ENCODE measurements at places on chromosomes 3 and 15.

DNA sequence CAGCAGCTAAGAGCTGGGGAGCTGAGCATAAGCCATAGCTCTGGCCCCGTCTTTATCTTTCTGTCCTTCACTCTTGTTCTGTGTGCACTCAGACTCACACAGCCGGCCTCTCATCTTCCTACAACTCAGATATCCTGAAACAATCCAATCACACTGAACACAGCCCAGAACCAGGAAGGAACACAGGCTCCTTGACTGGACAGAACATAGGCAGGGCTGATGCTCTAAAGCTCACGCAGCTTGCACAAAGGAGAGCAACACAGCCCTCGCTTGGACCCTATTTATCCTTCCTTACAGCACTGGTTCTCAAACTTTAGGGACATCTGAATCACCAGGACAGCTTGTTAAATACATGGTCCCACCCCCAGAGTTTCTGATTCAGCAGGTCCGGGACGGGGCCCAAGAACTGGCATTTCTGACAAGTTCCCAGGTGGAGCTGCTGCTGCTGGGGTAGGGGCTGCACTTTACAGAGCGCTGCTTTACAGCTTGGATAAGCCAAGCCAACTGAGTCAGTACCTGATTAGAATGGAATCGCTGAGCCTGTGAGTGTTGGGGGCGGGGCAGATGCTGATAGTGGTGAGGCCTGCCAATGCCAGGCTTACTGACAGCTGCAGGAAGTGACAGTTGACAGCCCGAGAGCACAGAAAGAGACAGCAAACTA is 65.1 kb downstream of the MRPL46 start:
- no peak for DNase-seq

- DNase-seq, result peak; percentile 32
These were observed 184.1 kb downstream of the ADAMTSL3 start for GRCh38 chr15:83837945-83838571.

DNA sequence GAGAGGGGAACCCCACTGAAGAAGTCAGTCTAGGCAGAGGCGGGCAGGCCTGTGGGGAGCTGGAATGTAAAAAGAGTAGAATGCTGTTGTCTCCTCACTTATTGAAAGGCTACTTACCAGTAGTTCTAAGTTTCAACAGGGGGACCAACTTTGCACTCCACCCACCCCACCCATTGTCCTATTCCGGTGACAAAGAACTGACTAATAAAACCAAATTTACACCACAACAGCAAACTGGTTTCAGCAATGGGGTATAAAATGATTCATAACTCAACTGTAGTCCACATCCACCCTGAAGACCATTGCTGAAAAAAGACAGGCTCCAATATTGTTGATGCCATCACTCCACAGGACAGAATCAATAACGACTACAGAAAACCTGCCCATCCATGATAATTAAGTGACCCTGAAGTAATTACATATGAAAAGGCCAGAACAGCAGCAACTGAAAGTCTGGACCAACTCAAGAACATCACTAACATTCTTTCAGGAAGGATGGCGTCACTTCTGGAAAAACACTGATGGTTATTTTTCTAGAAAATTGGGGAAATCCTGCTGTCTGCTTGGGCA is 80.2 kb downstream of the ABI3BP start:
- no peak for DNase-seq

DNA sequence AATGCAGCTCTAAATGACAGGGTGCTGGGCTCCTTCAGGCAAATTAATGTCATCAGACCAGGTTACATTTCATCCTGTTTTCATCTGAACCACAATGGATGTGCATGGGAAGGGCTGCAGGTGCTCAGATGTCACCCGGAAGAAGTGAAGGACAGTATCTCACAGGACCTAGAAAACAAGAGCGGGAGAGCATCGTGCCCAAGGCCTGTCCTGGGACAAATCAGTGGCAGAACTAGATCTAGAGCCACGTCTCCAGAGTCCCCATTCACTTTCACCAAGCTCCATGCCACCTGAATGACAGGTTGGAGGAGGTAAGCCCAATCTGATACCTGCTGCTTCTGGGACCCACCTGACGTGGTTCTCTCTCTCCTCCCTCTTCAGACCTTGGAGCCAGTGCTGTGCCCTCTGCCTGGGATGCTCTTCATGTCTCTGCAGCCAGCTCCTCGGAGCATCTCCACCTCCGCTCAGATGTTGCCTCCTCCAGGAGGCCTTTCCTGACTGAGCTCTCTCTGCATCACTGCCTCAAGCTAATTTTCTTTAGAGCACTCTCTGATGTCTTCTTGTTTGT is 77.3 kb downstream of the CPN2 start:
- DNase-seq, result no peak

GRCh38 chr3:159765030-159765859 is 223.4 kb upstream of the IL12A start:
- DNase-seq, result peak; percentile 100

- no peak for DNase-seq
These were observed 189.4 kb downstream of the WNT5A start for GRCh38 chr3:55297706-55298105.

DNA sequence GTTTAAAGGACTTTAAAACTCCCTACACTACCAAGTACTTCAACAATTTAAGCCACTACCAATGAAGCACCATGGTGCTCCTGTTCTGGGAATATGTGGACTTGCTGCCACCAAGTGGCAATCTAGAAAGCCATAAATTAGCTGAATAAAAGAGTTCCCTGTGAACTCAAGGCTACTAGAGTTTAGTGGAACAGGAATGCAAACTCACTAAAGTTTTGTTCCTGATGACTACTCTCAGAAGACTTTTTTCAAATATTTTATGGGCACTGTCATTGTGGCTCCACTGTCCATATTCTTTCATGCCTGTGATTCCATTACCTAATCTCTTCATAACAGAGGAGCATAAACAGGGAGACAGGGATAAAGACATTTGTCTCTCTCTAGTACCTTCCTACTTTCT is 63.9 kb downstream of the TMCC1 start:
- DNase-seq, result peak; percentile 96

- peak; percentile 52 for DNase-seq
These were observed 423.6 kb downstream of the OTOL1 start for GRCh38 chr3:161920196-161920595.

GRCh38 chr3:152213203-152213602 is 55.5 kb upstream of the MBNL1 start:
- no peak for DNase-seq

DNA sequence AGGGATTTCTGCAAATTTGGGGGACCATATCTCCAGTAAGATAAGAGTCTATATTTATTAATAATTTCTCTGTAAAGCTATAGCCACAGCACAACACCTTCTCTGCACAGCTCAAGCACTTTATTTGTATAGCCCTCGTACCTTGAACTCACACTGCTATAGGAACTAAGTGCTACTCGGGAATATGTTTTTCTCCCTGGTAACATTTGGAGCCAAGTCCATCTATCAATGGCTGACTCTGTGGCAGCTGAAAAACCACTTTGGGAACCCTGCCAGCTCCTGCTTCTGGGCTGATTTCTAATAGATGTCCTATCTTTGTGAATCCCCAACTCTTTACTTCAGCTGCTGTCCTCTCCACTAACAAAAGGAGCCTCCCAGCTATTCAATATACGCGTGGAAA is 298.5 kb downstream of the GBE1 start:
- no peak for DNase-seq

GRCh38 chr3:21901484-21901883 is 150.5 kb upstream of the ZNF385D start:
- DNase-seq, result no peak

GRCh38 chr3:43892061-43892460 is 201.3 kb downstream of the ABHD5 start:
- DNase-seq, result no peak
